Umbilical cord (tissue), 2 donors: ENCODE measurements at places on chromosomes 12 and 14.

DNA sequence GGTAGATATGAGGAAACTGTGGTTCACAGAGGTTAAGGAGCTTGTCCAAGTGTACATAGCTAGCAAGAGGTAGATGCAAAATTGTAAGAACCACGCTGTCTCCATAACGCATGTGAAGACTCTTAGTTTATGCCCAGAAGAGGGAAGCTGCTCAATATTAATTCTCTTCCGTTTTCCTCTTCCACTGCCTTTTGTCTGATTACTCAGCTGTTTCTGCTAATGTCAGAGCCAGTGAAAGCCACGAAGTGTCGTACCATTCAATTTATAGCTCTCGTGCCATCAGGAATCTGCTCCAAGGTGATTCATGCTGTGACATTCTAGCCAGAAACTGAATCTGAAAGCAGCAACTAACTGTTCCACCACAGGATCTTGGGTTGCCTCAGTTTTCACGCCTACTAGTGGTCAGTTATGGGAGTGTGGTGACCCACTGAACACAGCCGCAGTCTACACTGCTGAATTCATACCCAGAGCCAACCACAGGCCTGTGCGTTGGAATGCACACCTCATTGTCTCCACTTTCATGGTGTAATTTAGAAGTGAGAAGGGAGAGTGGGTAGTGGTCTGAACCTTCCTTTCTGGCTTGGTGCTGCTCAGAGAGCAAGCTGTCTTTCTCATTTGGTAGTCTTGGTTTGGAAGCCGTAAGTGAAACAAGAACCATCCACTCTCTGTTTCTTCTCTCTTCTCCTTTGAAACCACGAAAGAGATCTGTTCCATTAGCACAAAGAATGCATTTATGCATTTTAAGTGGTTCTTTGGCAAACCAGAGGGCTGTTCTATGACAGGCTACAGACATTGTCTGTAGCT lies 74.2 kb upstream of the NAP1L1 start:
- DNase-seq: peak; percentile 36

GRCh38 chr12:42565633-42566032 lies 23.9 kb downstream of the PRICKLE1 start:
- no peak for DNase-seq

- DNase-seq: peak; percentile 53
Observed at GRCh38 chr12:18320036-18320617, 58.8 kb downstream of the PIK3C2G start.

DNA sequence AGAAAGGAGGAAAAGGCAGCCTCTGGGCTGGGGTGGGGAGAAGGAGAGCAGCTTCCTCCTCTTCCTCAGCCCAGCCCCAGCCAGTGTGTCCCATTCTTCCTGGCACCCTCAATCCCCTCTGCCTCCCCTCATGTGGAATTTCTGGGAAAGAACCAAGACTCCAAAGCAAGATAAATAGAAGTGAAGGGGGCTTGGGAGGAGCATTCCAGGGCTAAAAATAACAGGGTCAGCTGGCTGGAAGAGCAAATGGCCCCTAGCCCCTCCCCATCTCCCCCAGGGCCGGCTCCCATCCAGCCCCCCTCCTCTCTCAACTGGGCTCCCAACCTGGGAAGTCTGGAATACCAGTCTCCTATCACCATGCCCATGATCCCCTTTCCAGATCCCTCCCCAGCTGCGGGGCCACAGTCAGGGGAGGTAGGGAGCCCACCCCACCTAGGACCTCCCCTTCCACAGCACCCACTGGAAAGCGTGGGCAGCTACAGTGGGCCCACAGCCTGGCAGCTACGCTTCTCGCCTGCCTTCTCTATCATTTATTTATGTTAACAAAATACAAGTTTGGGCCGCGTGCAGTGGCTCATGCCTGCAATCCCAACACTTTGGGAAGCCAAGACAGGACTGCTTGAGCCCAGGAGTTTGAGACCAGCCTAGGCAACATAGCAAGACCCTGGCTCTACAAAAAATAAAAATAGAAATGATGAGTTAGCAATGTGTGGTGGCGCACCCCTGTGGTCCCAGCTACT lies 88.3 kb downstream of the IRF2BPL start:
- peak; percentile 66 for DNase-seq

DNA sequence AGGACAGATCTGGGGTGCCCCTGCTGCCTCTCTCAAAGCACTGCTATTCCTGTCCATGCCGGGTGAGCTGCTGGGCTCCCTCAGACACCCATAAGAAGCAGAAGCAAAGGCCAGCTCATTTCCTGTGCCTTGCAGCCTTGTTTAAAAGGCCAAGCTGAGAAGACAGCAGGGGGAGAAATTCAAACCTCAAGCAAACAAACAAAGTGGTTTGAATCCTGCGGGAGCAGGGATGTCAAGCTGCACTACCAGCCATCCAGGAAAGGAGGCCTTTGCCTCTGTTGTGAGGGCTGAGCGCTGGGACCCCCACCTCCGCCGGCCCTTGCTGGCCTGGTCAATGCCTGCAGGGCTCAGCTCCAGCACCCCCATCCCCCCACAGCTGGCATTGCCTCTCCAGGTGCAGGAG lies 176.5 kb downstream of the PIWIL1 start:
- DNase-seq: no peak

DNA sequence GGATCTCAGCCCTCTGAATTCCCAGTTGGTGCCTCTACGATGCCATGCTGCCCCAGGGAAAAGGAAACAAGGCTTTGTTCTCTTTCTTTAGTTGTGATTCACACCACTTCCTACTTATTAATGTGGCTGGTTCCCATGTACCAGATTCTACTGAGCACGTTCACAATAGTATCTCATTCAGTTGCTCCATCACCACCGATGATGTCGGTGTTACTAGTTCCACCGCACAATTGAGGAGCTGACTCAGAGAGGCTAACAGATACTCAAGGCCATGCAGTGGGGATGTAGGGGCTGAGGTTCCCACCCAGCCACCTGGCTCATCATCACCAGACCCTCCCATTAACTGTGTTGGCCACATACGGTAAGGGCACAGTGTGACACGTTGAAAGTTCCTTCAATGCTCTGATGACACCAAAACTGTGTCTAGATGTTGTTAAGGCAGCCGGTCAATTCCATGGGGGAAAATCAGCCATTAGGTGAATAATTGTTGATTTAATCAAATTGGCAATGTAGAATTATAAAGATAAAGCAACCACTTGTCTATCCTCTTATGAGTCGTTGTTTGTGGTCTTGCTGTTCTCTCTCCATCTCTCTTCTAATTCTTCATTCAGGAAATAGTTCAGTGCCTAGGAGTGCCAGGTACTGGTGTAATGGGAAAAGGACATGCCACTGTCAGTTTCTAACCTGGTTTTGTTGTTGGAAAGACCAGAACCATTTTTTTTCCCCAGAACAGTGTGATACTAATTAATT lies 244.2 kb upstream of the CRY1 start:
- no peak for DNase-seq

DNA sequence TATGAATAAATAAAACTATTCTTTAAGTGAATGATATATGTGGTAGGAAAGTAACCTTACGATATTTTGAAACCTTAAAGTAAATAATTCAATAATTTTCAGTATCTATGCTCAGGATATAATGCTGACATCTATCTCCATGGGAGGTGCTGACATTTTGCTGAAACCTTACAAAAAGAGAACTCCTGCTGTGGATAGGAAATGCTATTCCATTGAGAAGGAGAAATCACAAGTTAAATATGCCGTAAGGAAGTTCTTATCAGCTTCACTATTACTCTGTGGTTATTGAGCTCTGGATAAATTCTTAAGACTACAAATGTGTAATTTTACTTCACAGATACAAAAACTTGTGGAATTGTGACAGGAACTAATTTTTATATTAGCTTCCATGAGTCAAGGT lies 722.1 kb downstream of the TMTC2 start:
- no peak for DNase-seq

DNA sequence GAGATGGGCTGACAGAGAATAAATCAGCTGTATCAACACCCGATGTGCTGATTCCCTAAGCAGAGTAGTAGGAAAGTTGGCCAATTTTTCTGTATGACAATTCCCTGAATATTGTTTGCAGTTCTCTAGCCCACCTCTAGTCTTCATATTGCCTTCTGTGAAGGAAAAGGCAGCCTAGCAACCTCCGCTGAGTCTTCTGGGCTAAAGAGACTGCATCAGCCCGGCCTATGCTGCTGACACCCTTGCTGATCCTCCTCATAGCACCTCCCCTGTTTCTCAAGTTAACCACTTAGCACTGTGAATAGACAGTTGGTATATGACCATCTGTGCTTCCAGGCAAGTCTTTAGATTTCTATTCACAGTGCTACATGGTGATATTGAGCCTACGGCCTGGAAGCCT lies 161.1 kb upstream of the EGLN3 start:
- no peak for DNase-seq

- peak; percentile 49 for DNase-seq
Observed at GRCh38 chr12:71636704-71637115, 26.9 kb downstream of the ZFC3H1 start.

- no peak for DNase-seq
Observed at GRCh38 chr14:30283822-30284446, 275.0 kb upstream of the G2E3 start.

DNA sequence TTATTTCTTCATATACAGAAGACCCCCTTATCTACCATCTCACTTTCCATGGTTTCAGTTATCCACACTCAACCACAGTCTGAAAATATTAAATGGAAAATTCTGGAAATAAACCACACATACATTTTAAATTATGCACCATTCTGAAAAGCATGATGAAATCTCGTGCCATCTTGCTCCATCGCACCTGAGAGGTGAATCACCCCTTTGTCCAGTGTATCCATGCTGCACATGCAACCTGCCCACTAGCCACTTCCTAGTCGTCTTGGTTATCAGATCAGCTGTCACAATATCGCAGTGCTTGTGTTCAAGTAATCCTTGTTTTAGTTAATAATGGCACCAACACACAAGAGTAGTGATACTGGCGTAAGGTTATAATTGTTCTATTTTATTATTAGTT lies 145.7 kb downstream of the C12orf42 start:
- DNase-seq: no peak

GRCh38 chr12:122610911-122611310 lies 83.9 kb downstream of the KNTC1 start:
- DNase-seq: no peak

GRCh38 chr14:103684871-103685270 lies 30.4 kb downstream of the XRCC3 start:
- no peak for DNase-seq

GRCh38 chr12:129328235-129328634 lies 475.0 kb downstream of the GLT1D1 start:
- no peak for DNase-seq

GRCh38 chr12:132217800-132218526 lies 73.7 kb downstream of the NOC4L start:
- DNase-seq: no peak

DNA sequence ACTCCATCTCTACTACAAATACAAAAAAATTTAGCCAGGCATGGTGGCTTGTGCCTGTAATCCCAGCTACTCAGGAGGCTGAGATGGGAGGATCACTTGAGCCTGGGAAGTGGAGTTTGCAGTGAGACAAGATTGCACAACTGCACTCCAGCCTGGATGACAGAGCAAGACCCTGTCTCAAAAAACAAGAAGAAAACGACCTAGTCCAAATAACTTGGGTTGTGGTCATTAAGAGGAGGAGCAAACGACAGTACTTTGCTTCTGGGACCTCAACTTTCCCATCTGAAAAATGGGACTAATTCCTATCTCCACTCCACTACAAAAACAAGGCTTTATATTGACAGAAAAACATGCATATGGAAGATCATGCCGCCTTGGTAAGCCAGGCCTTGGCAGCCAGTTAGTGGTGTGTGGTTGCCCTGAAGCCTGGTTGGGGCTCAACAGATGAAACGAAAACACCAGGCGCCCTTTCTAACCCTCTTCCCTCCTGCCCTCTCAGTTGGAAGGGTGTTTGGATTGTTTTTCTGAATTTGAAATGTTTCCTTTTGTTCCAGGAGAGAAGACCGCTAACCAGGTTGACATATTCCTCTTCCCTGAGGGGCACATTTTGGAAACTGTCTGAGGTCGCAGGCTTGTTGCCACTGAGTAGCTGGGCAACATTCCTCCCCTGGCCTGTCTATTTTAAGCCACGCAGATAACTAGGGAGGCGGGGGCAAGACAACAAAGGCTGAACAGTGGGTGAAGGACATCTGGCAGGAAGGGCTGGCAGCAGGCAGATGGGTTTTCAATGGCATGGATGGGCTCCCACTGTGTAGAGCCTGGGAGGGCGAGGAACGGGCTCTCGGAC lies 13.7 kb upstream of the VPS37B start:
- peak; percentile 10 for DNase-seq

DNA sequence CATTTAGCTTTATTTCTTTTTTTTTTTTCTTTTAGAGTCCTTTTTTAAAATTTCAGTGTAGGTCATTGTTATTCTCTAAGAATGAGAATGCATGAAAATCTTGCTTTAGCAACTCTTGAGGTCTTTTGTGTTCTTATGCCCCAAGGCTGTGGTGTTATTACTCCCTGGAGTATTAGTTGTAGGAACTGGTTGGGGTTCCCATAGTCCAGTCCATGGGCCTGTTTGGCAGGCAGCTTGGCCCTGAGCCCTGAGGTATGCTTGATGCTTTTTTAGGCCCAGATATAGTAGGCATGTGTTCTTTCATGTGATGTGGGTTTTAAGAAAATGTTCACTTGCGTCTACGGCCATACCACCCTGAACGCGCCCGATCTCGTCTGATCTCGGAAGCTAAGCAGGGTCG lies 1.6 kb downstream of the FAM234B start:
- DNase-seq: no peak

- no peak for DNase-seq
Observed at GRCh38 chr12:23555825-23556207, 393.7 kb downstream of the SOX5 start.

DNA sequence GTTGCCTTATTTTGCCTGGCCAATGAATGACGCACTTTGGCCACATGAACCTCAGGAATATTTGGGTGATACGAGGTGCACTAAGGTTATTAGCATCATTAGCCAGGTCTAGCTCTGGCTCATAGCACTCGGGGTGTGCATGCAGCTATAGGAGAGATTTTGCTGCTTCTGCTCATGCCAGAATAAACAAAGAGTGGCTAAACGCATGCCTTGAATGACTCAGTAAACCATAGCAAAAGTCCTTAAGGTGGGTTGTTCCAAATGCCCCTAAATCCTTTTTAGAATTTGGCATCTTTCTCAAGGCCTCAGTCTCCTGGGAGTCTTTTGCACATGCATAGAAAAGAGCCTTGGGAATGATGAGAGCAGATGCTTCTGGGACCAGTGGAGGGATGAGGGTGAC lies 343.7 kb upstream of the FKBP4 start:
- no peak for DNase-seq

GRCh38 chr12:57027011-57027804 lies 10.9 kb upstream of the TAC3 start:
- peak; percentile 44 for DNase-seq

- DNase-seq: peak; percentile 78
Observed at GRCh38 chr12:52024845-52025230, 18.1 kb downstream of the TAMALIN start.

GRCh38 chr12:15918066-15918465 lies 6.9 kb downstream of the DERA start:
- DNase-seq: peak; percentile 19
